Activated naive CD8-positive, alpha-beta T cell treated with anti-CD3 and anti-CD28 coated beads for 36 hours (primary cell): ENCODE measurements at places on chromosomes 3 and 15. TPM values are rescaled to one million over a fixed set of nuclear protein-coding genes. Genes with fewer than 3 reads are reported as not detected.

Gene PLA1A
- not detected for total RNA-seq

Gene RHOV
- total RNA-seq: 0.45 TPM

GRCh38 chr3:104279617-104280016, 1087.1 kb upstream of the ALCAM start:
- no peak for DNase-seq

DNA sequence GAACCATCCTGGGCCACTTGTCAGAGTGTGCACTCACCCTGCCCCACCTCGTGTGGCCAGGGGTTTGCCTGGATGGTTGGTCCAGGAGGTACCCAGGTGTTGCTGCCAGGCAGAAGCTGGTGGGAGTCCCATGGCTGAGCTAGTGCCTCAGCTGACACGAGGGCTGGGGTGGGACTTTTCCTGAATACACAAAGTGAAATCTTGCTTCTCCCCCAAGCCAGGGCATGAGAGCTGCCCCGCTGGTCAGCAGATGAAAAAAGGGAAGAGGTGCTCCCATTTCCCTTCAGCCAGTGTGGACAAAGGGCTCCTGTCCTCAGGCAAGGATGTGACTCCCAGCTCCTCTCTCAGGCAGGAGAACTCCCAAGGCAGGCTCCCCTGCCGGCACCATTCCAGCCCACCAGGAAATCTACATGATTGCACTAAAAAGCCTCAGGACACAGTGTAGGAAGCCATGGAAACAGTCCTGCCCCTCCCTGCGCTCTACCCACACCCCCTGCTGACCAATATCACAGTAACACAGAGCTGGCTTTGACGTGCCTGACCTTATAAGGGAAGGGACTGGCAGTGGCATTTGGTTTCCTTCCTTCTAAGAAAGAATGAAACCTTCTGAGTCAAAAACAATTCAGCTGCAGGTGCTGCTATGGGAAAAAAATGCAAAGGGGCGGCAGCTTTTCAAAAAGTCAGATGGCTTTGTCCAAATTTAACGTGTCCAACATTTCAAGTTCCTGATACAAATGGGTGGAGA, 33.9 kb downstream of the MYO5C start:
- DNase-seq: peak; percentile 71

DNA sequence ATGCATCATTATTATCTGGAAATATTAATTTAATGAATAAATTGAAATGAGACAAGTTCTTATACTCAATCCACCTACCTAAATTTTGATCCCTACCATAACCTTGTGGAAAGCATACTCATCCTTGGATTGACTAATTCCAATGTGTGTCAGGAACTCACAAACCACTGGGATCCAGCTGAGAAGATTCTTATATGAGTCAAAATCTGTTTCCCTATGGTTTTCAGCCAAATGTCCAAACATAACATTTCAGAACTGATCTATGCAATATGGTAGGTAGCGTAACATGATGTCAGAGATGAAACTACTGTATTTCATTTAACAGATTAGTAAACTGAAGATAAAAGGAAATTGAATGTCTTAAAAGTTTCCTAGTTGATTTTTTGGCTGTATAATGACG, 250.0 kb downstream of the PLOD2 start:
- DNase-seq: no peak
